Kidney (tissue), 22 donors: ENCODE measurements at places on chromosomes 5 and 9. TPM values are rescaled to one million over a fixed set of nuclear protein-coding genes. Genes with fewer than 3 reads are reported as not detected.

GRCh38 chr9:86368871-86369521 is 14.8 kb upstream of the TUT7 start:
- H3K4me1 ChIP-seq = no peaks in the 10 kb centered on the region
- H3K27me3 ChIP-seq = no peaks in the 10 kb centered on the region
- no peak overlapping the region for H3K4me3 ChIP-seq
- DNase-seq = no peak
- no peaks in the 10 kb centered on the region for H3K36me3 ChIP-seq
- H3K27ac ChIP-seq = no peak overlapping the region

DNA sequence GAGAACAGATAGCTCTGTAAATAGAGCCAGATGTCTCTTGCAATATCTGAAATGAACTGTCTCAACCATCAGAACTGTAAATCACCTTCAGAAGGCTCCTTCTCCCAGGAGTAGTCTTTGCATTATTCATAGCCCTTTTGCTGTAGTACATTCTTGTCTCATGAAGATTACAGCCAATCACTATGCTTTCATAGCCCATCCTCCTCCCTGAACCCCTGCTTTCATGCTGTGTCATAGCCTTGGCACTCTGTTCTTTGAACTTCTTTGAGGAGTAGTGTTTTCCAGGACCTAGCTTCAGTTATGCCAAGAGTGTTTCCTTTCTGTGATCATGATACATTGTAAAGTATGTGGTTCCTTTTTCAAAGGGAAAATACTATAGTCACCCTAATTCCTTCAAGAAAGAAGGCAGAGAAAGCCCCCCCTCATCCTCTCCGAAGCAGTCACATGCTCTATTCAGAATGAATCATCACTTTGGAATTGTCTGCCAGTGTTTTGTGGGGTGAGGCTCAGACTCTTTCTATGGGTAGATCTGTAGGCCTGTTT is 61.1 kb downstream of the GRIA1 start:
- no peaks in the 10 kb centered on the region for H3K4me1 ChIP-seq
- no peak for DNase-seq
- H3K36me3 ChIP-seq = no peaks in the 10 kb centered on the region
- no peaks in the 10 kb centered on the region for H3K27me3 ChIP-seq

DNA sequence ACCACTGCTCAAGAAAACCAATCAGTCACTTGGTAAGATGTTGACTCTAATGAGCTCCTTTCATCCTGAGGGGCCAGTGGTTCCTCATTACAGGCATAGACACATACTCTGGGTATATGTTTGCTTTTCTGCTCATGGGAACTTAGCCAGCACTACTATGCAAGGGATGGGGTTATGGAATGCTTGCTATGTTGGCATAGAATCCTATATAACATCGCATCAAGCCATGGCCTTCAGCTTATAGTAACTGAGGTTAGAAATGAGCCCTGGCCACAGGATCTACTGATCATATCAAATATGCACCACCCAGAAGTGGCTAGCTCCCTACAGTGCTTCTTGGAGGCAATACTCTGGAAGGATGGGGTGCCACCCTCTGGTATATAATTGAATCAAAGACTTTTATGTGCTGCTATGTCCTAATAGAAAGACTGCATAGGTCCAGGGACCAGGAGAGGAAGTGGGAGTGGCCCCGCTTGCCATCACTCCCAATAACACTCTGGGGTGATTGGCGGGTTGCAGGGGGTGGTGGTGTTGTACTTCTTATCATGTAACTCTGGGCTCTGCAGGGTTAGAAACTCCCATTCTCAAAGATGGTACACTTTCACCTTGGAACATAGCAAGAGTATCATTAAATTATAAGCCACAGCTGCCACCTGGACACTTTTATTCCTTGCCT is 70.3 kb downstream of the ZNF366 start:
- peaks cover 9% of the 10 kb centered on the region for H3K4me1 ChIP-seq
- no peaks in the 10 kb centered on the region for H3K36me3 ChIP-seq
- H3K27ac ChIP-seq = no peak overlapping the region
- H3K4me3 ChIP-seq = no peak overlapping the region

DNA sequence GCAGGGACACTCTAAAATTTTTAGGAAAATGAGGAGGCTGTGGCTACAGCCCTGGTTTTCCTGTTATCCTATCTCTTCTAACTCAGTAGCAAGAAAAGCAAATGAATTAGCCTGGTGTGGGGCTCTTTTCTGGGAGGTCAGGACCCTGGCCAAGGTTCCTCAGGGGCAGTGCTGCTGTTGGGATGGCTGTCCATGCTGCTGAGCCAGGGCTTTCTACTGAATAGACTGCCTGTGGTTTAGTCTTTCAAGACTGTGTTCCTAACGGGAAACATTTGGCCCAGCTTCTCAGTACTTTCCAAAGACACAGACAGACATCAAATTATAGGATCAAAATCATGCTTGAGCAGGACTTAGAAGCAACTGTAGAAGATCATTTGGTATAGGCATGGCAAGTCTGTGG is 18.1 kb downstream of the TNC start:
- no peak overlapping the region for H3K4me3 ChIP-seq
- H3K36me3 ChIP-seq = no peaks in the 10 kb centered on the region
- no peak overlapping the region for H3K27ac ChIP-seq
- peaks cover 3% of the 10 kb centered on the region for H3K4me1 ChIP-seq
- no peak for DNase-seq

GRCh38 chr5:61020415-61020814 is 75.4 kb downstream of the NDUFAF2 start:
- no peak overlapping the region for H3K4me3 ChIP-seq
- H3K27ac ChIP-seq = no peak overlapping the region
- no peaks in the 10 kb centered on the region for H3K36me3 ChIP-seq
- DNase-seq = no peak

GRCh38 chr9:134301387-134302129 is 24.7 kb upstream of the RXRA start:
- no peak overlapping the region for H3K27ac ChIP-seq
- H3K4me3 ChIP-seq = no peak overlapping the region
- no peaks in the 10 kb centered on the region for H3K36me3 ChIP-seq
- no peak for DNase-seq

GRCh38 chr5:107885601-107886000 is 214.9 kb upstream of the EFNA5 start:
- no peak overlapping the region for H3K27ac ChIP-seq
- no peak overlapping the region for H3K4me3 ChIP-seq
- no peaks in the 10 kb centered on the region for H3K4me1 ChIP-seq
- DNase-seq = no peak
- no peaks in the 10 kb centered on the region for H3K36me3 ChIP-seq

- DNase-seq = no peak
- no peak overlapping the region for H3K4me3 ChIP-seq
- H3K36me3 ChIP-seq = no peaks in the 10 kb centered on the region
- no peaks in the 10 kb centered on the region for H3K27me3 ChIP-seq
- no peak overlapping the region for H3K27ac ChIP-seq
Observed at GRCh38 chr9:22308177-22308576, 138.4 kb upstream of the DMRTA1 start.

DNA sequence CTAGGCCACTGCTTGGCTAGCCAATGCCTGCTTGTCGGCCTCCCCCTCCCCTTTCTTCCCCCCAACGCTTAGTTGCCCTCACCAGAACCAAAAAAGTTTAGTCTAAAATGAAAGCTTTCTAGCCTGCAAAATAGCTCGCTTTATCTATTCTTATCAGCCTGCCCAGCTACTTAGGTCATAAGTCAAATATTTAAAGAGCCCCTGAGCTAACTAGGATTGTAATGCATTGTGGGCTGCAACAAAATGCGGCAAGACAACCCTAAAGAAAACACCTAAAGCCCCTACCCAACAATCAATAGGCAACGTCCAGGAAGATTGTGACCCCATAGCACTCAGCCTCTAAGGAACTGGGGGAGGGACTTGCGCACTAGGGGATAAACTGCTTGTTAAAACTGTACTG is 38.6 kb upstream of the PCSK5 start:
- H3K27ac ChIP-seq = no peak overlapping the region
- no peak overlapping the region for H3K4me3 ChIP-seq
- no peaks in the 10 kb centered on the region for H3K36me3 ChIP-seq
- H3K4me1 ChIP-seq = no peaks in the 10 kb centered on the region
- no peaks in the 10 kb centered on the region for H3K27me3 ChIP-seq

GRCh38 chr5:175464074-175464941 is 14.1 kb upstream of the SFXN1 start:
- H3K27ac ChIP-seq = no peak overlapping the region
- no peaks in the 10 kb centered on the region for H3K36me3 ChIP-seq
- peak; percentile 77 for DNase-seq
- no peak overlapping the region for H3K4me3 ChIP-seq
- no peaks in the 10 kb centered on the region for H3K27me3 ChIP-seq

- H3K27me3 ChIP-seq = no peaks in the 10 kb centered on the region
- H3K27ac ChIP-seq = no peak overlapping the region
- no peaks in the 10 kb centered on the region for H3K36me3 ChIP-seq
Observed at GRCh38 chr5:53714667-53715010, 154.2 kb downstream of the NDUFS4 start.

DNA sequence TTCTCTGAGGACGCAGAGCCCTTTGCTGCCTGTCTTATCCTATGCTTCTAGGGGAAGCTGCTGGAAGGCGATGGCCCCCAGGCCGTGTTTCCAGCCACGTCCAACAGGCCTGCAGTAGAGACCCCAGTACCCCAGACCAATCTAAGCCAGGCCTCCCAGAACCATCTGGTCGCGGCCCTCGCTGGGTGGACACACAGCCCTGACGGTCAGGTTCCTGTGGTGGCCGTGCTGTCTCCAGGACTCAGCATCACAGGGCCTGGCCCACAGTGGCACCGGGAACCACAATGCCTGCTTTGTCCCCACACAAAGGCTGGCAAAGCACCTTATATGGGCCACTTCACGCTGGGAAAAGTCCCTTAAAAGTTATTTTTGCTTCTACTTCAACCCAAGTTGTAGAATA is 44.5 kb downstream of the SEMA4D start:
- DNase-seq = no peak
- peaks cover 6% of the 10 kb centered on the region for H3K36me3 ChIP-seq

DNA sequence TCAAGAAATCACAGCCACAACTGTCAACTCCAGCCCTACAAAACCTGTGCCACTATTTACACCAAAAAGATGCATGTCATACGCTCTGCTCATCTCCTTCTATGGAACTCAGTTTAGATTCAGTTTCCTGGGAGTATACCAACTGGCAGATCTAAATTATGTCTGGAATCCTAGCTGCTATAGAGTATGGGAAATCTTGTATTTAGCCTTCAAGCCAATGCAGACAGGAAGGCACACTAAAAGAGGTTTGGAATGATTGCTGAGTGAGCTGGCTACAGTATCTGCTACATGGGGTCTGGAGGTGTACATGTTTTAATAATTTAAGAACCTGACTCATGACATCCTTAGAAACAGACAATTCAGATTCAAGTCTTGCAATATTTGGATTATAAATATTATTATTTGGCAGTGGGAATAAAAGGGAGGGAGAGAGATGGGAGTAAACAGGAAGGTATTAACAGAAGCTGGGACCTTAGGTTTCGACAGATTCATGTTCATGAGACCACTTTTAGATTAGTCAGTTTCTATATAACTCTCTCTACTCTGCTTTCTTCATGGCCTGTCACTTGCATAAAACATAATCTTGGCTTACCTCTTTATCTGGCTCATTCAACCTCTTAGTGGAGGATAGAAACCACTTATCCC is 178.8 kb upstream of the HAPLN1 start:
- no peaks in the 10 kb centered on the region for H3K36me3 ChIP-seq
- no peak overlapping the region for H3K4me3 ChIP-seq
- H3K27me3 ChIP-seq = no peaks in the 10 kb centered on the region
- no peak for DNase-seq

DNA sequence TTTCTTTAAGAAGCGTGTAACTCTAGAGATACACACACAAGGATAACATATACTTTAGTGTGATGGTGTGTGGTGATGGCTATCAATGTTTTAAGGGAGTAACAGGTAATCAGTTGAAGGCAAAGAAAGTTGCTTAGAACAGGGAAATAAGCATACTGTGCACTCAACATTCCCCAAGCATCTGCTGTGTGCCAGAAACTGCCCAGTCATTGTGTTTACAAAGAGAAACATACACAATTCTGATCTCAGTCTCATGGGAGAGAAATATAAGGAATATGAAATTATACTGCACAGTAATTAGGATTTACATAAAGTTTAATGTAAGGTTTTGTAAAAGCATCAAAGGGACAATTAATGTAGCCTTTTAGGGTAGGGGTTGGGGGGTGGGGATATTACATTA is 224.1 kb upstream of the TYRP1 start:
- no peaks in the 10 kb centered on the region for H3K4me1 ChIP-seq
- H3K36me3 ChIP-seq = no peaks in the 10 kb centered on the region
- DNase-seq = no peak
- no peaks in the 10 kb centered on the region for H3K27me3 ChIP-seq
- no peak overlapping the region for H3K4me3 ChIP-seq

DNA sequence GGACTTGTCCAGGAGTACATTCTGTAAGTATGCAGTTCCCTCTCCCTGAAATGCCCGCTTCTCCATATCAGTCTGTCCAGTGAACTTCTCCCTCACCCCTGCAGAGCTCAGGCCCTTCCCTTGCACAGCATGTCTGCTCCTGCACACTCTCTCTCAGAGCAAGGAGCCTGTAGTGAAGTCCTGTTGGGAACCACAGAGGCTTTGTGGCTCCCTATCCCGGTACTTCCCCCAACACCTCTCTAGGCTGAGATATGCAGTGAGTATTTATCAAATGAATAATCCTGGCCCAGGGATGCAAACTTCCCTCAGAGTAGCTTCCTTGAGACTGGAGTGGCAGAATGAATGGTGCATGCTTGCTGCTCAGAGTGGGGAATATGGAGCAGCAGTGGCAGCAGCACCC is 48.8 kb downstream of the POC5 start:
- H3K4me1 ChIP-seq = peaks cover 7% of the 10 kb centered on the region
- DNase-seq = no peak
- H3K36me3 ChIP-seq = no peaks in the 10 kb centered on the region
- no peak overlapping the region for H3K4me3 ChIP-seq
- no peaks in the 10 kb centered on the region for H3K27me3 ChIP-seq

- H3K4me3 ChIP-seq = no peak within 1 kb of the TSS
- no peak within 1 kb of the TSS for H3K27ac ChIP-seq
- no peaks in the 10 kb centered on the region for H3K27me3 ChIP-seq
- no peaks in the 10 kb centered on the region for H3K36me3 ChIP-seq
Observed at GRCh38 chr9:134880484-134881312, at the start of gene FCN2. Gene FCN2, plus strand, starts transcription at chr9:134880810. Its CDS starts 12 bp downstream, at chr9:134880822.

DNA sequence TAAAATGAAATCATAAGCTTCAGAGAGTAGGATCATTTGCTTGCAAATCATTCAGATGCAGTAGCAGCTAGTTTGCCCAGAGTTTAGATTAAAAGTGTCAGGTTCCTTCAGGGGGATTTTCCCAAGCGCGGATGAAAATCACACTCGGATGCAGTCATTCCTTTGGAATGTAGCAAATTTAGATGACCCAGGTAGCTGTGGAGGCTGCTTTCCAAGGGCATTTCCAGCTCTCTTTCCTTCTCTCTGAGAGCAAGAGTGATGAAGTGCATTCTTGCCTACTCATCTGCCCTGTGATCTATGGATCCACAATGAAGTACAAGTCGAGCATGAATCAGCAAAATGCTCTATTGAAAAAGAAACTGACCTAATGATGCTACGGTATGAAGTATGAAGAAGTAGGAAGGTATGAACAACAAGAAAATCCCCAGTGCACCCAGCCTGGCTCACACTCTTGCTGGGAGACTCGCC is 200.2 kb downstream of the PLK2 start:
- no peak for DNase-seq
- no peaks in the 10 kb centered on the region for H3K4me1 ChIP-seq
- H3K27ac ChIP-seq = no peak overlapping the region
- H3K36me3 ChIP-seq = no peaks in the 10 kb centered on the region
- no peaks in the 10 kb centered on the region for H3K27me3 ChIP-seq
- no peak overlapping the region for H3K4me3 ChIP-seq

NEUROG1 gene
- total RNA-seq = not detected

MYO10 gene
- total RNA-seq = 52.4 TPM

PCDHGB5 gene
- 12.3 TPM for total RNA-seq

CCDC187 gene
- 2.3 TPM for total RNA-seq

ENTPD2 gene
- 9.3 TPM for total RNA-seq

FBN2 gene
- total RNA-seq = 1.0 TPM

RELL2 gene
- total RNA-seq = 3.0 TPM
